Daoy (cell line): ENCODE measurements at places on chromosomes 12 and 14. TPM values are rescaled to one million over a fixed set of nuclear protein-coding genes. Genes with fewer than 3 reads are reported as not detected.

RGS6 gene
- total RNA-seq = not detected in 2 replicates

- no peak for DNase-seq
Measured at GRCh38 chr12:24993793-24994192, 44.9 kb upstream of the BCAT1 start.

DNA sequence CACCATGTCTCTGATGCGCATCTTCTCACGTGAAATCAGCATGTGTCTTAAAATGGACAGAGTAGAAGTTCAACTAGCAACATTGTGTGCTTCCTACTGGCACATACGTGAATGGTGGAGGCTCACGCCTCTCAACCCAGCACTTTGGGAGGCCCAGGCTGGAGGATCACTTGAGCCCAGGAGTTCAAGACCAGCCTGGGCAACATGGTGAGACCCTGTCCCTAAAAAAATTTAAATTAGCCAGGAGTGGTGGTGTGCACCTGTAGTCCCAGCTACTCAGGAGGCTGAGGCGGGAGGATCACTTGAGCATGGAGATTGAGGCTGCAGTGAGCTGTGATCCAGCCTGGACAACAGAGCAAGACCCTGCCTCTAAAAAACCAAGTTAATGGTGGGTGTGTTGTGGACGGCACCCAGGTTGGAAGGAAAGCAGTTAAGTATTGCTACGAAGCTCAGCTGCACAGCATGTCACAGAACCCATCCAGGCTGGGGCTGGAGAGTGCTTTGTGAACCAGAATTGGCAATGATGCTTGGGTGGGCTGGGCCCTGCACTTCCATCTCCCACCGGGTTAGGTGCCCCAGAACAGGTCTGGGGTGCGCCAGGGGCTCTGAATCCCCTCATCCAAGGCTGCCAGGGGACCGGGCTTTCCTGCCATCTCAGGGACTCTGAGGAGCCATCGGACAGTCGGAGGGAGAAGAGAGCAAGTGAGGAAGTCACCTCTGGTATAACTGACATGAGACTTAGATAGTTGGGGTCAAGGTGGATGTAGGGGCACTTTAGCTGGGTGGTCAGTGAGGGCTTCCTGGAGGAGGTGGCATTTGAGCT, 33.0 kb upstream of the ULK1 start:
- DNase-seq = no peak

RPGRIP1 gene
- not detected in 2 replicates for total RNA-seq

NINJ2 gene
- total RNA-seq = not detected in 2 replicates

DNA sequence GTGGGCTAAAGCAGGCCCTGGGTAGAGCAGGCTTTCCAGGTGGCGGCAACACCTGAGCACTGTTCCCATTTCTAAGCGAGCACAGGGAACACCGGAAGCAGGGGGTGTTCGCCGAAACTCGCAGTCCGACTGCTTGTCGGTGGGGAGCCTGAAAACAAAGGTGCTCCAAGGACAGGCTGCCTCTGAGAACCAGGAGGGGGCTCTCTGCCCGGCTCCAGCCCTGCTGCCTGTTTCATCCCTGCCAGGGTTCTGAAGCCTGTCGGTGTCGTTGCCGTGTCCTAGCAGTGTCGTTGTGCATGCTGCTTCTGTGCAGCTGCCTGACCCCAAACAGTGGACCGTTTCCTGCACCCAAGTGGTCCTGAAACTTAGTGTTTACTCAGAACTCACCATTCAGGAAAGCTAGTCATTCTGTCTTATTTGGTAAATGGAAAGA, 21.8 kb downstream of the CCNK start:
- DNase-seq = no peak

DNA sequence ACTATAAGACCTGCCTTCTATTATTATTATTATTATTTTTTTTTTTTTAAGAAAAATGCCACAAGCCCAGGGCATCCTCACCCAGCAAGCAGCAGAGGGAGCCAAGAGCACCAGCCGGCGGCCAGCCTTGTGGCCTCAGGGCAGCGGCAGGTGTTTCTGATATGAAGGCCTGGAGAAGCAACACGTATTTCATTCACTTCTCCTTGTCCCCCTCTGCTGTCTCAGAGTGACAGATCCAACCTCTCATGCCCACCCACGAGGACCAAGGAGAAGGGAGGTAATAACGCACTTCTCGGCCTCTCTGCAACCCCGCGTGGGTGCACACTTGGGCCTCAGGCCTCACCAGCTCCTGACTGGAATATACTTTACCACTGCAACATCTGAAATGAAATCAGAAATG, 25.4 kb downstream of the CDC42BPB start:
- DNase-seq = no peak

KRT82 gene
- not detected in 2 replicates for total RNA-seq

- peak; percentile 70 for DNase-seq
Measured at GRCh38 chr14:50083467-50084337, 32.7 kb downstream of the VCPKMT start.

DNA sequence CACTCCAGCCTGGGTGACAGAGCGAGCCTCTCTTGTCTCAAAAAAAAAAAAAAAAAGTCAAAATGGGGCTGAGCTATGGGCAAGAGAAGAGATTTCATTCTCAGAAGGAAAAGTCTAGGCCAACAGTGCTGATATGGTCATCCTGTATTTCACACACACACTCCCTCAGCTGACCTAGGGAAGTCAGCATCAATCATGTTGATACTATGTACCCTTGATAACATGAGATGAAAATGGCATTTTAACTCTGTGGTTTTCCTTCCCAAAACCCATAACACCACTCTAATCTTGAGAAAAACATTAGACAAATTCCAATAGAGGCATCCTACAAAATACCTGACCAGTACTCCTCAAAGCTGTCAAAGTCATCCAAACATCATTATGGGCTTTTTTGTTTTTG, 2.3 kb upstream of the NEMP1 start:
- DNase-seq = no peak

ADGRD1 gene
- total RNA-seq = 11.8 and 15.6 TPM in 2 replicates

KRT85 gene
- total RNA-seq = 0.80 TPM in 1 of 2 replicates, not detected in the other

DNA sequence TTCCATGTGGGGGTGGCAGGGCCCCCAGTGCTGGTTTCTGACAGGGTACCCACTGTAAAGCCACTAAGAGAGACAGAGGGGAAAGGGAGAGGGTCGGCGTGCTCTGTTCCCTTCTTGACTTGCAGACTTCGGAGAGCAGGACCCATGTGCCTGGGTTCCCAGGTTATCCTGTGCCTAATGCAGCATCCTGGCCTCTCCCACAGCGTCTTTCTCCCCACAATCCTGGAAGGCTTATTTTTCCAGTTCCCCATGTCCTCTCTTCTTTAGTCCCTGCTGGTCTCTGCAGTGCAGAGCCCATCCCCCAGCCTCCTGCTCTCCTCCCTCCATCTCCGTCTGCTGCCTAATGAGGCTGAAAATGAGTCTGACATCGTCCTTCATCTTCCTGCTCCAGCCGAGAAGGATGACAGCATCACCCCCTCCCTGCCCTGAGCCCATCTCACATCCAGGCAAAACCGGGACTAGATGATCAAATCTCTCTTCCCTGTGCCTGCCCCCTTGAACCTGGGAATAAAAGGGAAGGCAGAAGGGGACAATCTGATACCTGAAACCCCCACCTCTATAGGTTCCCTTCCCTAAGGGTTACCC, 15.1 kb downstream of the CALCOCO1 start:
- DNase-seq = no peak

DNA sequence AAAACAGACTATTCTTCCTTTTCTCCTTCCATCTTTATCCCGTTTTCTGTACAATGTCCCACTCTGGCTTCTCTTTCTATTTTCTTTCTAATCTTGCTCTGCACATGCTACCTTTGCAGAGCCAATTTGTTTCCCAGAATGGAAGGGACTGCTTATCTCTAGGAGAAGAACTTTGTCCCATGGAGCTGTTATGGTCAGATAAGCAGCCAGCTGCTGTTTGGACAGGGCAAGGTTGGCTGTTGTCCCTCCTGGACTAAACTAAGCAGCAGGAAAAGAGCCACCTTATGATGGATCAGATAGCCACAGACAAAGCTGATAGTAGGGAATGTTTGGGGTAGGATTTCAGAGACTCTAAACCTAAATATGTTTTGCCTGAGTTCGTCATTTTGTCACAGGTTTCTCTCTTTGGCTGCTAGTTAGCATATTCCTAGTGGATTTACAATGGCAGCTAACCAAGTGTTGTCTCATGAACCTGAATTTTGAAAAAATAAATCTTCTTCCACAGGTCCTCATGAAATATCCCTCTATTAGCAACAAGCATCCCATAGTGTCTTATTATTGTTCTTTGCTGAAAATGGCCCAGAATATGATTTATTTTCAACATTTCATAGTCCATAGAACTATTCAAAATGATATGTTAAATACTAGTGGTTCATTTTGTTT, 262.8 kb downstream of the SLC16A7 start:
- DNase-seq = no peak

DNA sequence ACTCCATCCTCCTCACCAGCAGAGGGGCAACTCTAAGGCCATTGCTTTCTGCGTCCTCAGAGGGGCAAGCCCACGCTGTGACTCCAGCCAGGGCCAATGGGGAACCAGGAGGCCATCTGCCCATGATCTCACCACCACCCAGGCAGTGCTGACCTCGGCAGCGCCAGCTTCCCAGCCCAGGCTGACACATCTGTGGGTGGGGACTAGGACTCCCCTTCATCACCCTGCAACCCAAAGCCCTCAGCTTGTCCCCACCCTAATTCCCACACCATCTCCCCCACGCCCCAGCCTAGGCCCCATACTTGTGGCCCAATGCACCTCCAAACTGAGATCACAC, 58.6 kb downstream of the VWF start:
- peak; percentile 50 for DNase-seq

DNA sequence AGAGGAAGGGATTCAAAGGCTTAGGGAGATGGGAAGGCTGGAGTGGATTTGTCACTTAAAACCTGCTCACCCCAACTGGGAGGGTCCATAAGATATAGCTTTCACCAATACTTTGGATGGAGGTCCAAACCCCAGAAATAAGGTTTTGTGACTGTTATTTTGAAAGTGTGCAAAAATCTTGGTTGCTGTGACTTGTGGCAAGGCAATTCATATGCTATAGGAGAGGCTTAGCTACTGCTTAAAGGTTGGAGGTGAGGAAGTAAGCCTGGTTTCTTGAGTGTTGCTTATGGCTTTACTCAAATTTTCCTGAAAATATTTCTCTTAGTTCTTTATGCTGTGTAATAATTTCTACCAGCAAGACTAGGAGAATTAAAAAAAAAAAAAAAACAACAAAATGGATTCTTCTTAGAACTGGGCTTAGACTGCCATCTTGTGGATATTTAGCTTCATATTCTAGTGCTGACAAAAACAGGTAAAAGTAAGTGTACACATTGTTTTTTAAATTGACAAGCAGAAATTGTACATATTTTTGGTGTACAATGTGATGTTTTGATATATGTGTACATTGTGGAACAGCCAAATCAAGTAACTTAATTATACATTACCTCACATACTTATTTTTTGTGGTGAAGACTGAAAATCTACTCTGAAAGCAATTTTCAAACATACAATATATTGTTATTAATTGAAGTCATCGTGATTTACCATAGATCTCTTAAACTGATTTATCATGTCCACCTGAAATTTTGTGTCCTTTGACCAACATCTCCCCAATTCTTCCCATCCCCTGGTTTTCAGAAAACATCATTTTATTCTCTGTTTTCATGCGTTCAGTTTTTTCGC, 23.0 kb downstream of the PDE6H start:
- DNase-seq = peak; percentile 52

GRCh38 chr12:42221726-42222125, 16.3 kb downstream of the YAF2 start:
- DNase-seq = no peak

- DNase-seq = no peak
Measured at GRCh38 chr14:52189325-52189724, 78.2 kb upstream of the PTGDR start.

DNA sequence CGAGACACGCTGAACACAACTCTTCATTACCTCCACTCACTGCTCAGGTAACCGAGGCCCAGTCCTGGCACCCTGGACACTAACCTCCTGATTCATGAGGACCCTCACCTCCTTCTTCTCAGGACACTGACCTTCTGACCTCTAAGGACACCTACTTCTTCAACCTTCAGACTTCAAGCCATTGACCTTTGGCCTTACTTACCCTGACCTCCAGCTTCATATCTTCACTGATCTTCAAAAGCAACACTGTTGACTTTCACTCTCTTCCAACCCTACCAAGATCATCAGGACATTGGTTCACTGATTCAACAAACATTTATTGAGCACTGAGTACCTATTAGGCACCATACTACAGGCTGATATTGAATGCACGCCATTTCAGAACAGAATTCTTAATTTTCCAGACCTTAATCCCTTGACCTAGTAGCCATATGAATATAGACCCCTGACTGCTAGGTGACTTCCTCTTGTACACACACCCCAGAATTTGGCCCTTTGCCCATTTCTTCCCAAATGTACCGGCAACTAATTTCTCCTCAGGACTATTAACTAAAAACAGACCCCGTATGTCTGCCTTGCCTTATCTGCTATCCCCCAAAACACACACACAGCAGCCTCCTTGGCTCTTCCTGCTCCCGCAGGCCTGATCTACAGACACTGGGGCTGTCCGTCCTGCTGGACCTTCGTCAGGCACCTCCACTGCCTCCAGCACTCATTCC, 5.8 kb downstream of the ARHGEF40 start:
- no peak for DNase-seq

- DNase-seq = no peak
Measured at GRCh38 chr14:61219673-61220072, 61.5 kb downstream of the TMEM30B start.

AKAP5 gene
- total RNA-seq = 1.6 and 2.9 TPM in 2 replicates

DNA sequence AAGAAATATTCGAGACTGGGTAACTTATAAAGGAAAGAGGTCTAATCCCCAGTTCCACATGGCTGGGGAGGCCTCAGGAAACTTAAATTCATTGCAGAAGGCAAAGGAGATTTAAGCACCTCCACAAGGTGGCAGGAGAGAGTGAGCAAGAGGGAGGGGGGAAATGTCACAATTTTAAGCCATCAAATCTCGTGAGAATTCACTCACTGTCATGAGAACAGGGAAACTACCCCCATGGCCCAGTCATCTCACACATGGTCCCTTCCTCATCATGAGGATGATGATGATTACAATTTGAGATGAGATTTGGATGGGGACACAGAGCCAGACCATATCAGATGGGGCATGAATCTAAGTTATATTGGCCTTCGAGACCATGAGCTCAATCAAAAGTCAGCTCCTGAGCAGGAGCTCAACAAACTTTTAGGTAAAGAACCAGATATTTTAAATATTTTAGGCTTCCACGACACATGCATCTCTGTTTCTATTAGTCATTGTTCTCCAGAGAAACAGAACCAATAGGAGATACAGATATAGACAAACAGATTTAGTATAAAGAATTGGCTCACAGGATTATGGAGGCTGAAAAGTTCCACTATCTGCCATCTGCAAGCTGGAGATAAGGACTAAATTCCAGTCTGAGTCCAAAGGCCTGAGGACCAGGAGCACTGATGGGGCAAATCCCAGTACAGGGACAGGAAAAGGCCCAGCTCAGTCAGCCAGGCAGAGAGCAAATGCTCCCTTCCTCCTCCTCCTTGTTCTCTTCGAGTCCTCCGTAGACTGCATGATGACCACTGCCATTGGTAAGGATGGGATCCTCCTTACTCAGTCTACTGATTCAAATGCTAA, 24.9 kb downstream of the DGLUCY start:
- DNase-seq = peak; percentile 42

DNA sequence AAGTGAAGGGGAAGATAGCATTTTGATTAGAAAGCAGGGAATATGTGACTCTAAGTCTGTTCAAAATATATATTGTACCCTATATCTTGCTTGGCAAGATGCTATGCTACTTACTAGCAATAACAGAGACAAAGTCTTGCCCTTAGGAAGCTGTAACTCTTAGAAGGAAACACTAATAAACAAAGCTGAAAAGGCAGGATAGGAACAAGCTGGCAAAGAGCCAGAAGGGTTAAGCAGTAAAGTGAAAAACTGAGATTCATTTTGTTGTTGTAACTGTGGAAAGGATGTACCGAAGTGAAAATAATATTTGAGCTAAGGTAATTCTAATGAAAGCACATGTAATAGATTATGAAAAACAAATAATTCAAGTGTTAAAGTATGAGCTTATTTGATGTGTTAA, 527.1 kb upstream of the FLRT2 start:
- no peak for DNase-seq
